ENCODE measurements at places on chromosomes 12 and 14.

DNA sequence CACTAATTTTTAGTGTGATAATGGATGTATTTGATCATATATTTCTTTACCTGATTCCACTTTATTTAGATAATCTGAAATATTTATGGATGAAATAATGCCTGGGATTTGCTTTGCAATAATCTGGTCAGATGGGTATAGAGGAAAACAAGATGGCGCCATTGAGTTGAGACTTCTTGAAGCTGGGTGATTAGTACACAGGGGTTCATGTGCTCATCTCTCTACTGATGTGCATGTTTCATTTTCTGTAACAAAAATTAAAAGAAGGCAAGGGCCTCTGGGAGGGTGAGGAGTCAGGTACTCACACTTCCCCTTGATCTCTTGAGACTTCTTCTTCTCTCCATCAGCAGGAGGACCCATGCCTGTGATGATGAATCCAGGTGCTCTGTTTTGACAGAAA is 61.8 kb downstream of the GCH1 start:
- no peak for DNase-seq

GRCh38 chr12:111842556-111843396 is 748 bp downstream of the MAPKAPK5 start:
- DNase-seq = no peak

DNA sequence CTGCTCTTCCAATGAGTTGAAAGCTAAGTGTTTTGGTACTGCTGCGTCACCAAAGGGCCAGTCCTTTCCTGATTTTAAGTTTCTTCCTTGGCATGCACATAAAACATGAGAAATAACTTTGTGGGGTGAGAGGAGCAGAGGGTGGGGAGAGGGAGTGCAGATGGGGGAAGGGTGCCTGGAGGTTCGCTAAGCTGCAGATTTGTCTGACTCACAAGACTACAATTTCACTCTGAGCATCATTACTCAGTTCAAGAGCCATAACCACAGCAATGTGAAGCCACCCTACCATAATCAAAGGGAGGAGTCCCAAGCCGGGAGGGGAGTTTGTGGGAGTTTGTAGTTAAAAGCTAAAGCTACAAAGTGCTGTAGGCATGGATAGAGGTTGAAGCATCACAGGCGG is 136.1 kb downstream of the ANO2 start:
- no peak for DNase-seq

GRCh38 chr12:89333564-89334252 is 18.6 kb downstream of the DUSP6 start:
- DNase-seq = no peak

DNA sequence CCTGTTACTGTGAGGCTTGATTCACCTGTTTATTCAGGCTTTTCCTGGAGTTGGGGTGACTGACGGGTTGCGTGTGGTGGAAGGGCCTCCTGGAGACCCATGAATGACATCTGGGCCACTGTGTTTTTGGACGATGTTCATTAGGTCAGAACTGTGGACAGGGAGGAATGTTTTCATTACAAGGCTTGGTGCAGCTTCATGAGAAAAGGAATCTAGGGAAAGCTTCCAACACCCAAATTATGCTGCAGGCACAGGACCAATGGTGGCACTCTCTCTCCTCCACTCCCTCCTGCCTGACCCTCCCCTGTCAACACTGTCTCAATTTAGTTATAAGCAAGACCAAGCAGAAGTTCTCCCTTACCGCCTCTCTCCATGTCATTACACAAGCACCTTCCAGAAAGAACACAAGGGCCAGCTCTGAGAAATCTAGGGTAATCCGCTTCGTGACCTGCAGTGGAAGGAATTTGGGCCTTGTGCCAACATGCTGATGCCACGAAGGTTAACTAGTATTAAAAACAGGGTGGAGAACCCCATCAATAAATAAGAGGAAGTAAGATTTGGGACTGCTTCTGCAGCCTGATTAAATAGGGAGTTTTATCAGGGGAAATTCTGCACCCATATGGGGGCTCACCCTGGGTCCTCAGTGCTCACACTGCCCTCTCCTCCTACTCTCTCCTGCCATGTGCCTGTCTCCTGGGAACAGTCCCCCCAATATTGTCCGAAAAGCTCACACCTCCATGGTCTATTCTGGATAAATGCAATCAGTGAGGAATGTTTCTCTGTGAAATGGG is 200.3 kb downstream of the KTN1 start:
- DNase-seq = no peak

DNA sequence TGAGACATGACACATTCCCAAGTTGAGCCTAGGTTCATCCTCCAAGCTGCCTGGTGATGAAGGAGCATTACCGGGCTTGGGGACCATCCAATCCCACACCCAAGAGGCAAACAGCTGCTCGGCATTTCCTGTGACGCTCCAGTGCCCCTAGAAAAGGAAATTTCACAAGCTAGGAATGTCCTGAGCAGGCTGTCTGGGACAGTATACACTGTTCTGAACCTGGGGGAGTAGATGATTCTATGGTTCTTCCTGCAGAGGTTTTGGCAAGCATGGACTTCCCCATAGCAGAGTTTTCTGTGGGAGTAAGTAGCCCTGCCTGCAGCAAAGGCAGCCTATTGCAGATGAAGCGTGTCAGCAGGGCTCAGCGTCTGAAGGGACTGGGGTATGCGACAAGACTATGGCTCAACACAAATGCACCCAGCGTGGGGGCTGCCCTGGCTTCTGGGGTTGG is 47.4 kb upstream of the SRSF5 start:
- DNase-seq = no peak
